SK-N-DZ (cell line): ENCODE measurements at places on chromosomes 16 and 17.
A peak's percentile ranks its signal among the peaks of the same experiment; 100 is the strongest.

- peak; percentile 83 for DNase-seq
Observed at GRCh38 chr17:32253117-32253611, 12.5 kb upstream of the RHBDL3 start.

- no peak for DNase-seq
Observed at GRCh38 chr17:13038931-13039665, 21.3 kb upstream of the ELAC2 start.

DNA sequence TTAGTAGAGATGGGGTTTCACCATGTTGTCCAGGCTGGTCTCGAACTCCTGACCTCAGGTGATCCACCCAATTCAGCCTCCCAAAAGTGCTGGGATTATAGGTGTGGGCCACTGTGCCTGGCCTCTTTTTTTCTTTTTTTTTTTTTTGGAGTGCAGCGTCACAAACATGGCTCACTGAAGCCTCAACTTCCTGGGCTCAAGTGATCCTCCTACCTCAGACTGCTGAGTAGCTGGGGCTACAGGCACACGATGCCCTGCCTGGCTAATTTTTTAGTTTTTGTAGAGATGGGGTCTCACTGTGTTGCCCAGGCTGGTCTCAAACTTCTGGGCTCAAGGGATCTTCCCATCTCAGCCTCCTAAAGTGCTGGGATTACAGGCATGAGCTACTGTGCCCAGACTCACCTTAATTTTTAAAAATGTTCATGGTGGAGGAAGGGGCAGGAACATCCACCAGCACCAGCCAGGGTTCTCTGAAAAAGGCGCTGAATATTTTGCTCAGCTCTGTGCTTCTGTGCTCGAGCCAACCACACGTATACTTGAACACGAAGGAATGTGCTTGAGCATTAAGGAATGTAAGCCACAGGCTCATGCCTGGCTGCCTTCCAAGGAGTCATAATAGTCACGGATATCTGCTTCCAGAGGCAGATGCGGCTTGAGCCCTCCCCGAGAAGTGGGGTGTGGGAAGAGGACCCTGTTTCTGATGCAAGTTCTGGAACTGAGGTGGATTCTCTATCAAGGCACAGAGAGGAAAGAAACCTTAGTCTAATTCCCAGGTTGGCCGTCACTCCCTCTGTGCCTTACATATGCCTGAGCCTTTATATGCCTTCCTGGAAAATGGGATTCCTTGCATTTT is 65.5 kb upstream of the CREBBP start:
- no peak for DNase-seq

- DNase-seq: no peak
Observed at GRCh38 chr16:47660540-47660939, 199.4 kb downstream of the PHKB start.

DNA sequence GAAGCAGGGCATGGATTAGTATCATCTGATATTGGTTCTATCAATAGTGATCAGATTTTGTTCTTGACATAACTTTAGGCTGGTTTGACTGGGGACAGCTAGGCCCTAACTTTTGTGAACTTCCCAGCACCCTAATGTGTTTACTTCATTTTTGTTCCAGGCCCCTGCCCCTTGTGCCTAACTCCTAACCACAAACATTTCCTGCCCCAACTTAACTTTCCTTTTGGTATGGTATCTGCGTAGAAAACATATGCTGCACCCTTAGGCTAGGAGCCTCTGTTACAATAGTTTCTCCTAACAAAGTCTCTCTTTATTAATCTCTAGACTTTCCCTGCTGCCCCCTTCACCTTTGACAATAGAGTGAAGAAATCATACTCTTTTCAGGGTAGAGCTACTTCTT is 2.5 kb downstream of the ADPRM start:
- DNase-seq: no peak

DNA sequence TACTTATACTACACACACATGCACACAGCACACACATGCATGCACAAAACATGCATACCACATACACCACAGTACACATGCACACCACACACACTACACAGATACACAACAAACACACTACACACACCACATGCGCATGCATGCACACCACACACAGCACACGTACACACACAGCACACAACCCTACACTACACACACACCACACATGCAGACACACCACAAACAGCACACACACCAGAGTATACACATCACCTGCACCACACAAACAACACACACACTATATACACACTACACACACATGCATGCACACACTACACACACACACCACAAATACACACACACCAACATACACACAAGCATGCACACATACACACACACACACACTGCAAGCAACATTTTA is 166.8 kb downstream of the AHSP start:
- no peak for DNase-seq

- DNase-seq: no peak
Observed at GRCh38 chr16:88651276-88651988, 579 bp upstream of the CYBA start.

- no peak for DNase-seq
Observed at GRCh38 chr17:6455321-6455705, 11.1 kb downstream of the PIMREG start.

- no peak for DNase-seq
Observed at GRCh38 chr17:45384789-45385262, 47.8 kb downstream of the ARHGAP27 start.

- no peak for DNase-seq
Observed at GRCh38 chr16:74226338-74226954, 70.2 kb upstream of the PSMD7 start.

DNA sequence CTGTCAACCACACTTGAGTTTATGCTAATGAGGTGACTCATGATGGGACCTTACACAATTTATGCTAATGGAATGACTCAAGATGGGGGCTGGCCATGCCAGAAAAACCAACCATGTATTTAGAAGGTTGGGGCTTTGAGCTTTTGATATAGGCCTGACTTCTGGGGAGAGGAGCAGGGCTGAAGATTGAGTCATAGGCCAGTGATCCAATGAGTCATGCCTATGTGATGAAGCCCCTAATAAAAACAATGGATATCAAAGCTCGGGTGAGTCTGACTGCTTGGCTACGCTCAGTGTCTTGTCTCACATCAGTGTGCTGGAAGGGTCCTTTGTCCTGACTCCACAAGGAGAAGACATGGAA is 7.3 kb downstream of the MFSD6L start:
- DNase-seq: no peak

DNA sequence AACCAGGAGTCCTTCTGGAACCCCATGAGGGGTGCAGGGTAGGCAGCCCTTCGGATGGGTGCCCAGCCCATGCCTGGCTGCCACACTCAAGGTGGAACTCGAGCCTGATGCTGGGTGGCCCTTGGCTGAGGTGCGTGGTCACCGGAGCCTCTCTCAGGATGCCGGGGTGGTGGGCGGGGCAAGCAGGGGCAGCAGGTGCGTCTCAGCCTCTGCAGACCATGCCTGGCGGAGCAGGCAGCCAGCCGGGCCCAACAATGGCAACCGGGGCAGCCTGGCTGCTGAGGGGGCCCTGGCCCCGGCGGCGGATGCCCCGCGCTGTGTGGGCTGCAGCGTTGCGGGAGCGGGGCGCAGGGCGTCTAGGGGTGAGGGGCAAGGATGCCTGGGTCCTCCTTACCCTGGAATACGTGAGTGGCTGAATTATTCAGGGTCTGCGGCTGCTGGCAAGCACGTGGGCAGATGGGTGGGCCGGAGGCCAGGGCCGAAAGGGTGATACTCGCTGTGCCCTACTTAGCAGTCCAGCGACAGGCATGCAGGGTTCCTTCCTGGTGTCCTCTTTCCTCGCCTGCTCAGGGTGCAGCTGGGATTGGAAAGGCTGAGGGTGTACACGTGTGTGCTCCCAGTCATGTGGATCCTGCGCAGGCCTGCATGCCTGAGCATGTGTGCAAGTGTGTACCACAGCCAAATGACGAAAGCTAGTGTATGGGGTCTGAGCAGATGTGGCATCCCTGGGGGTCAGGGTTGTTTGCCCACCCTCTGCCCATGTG is 14.6 kb downstream of the MYO15A start:
- no peak for DNase-seq

DNA sequence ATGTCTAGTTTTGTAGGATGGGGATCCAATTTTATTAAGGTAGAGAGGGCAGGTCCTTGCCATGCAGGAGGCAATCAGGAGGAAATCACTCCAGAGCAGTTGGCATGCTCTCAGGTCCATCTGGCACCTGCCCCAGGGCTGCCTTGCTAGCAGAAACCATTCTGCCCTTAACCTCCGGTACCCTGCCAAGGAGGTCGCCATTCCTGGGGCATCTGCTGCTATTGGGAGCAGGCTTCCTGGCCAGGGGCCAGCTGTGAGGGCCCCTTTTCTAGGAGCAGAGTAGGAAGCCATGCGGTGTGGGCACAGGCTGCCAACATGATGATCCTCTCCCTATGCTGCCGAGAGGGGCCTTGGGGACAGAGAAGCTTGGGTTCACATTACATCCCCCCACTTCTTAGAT is 47.6 kb upstream of the MGAT5B start:
- DNase-seq: no peak

DNA sequence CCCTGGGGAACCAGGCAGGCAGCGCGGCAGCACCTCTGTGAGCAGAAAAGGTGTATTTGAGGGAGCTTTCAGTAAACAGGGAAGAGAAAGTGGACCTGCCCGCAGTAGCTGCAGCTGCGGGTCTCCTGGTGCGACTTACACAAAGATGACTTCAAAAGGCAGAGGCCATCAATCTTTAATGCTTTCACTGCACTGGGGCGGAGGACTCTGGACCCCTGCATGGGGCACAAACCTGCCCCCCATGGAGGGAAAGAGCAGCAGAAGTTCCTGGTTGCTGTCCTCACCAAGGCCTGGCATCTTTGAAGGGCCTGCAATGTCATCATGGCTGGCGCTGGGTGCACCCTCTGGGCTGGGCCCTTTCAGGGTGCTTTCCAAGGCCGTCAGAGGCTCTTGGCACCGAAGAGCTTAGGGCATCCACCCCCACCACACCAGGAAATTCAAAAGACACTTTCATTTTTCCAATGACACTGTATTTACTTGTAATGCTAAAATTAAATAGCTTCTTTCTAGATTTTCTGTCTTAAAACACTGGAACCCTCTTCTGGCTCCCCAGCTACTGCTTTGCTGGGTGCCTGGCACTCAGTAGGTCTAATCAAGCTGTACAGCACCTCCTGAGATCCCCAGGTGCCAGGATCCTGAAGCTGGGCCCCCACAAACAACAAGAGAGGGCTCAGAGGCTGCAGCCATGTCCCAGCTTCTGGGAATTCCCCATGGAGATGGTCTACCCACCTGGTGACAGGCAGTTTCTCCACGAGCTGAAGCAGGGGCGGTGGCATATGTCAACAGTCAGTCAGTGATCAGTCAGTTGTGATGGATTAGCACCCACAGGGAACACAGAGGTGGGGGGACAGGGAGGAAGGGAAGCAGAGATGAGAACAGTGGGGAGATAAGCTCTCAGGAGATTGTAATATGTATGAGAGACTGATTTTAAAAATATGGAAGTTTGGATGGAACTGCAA is 2.1 kb upstream of the CACNG1 start:
- no peak for DNase-seq

- no peak for DNase-seq
Observed at GRCh38 chr17:27937025-27937546, 43.9 kb upstream of the LYRM9 start.

- DNase-seq: no peak
Observed at GRCh38 chr17:7777017-7777416, 57.0 kb upstream of the KDM6B start.

DNA sequence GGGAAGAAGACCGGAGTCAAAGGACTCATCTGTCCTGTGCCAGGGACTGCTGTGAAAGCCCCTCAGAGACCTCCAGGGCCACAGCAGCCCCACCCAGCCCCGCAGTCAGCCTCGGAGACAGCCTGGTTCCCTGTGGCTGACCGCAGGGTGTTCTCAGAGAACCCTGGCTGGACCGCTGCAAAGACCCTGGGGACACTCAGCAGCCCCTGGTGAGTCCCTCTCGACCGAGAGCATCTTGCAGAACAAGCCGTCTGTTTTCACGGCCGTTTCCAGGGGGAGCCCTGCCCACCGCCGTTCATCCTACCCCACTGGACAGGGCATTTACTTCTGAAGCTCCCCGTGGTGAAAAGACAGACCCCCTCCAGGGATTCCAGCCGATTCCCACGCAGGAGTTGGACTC is 10.3 kb downstream of the UBALD1 start:
- no peak for DNase-seq

DNA sequence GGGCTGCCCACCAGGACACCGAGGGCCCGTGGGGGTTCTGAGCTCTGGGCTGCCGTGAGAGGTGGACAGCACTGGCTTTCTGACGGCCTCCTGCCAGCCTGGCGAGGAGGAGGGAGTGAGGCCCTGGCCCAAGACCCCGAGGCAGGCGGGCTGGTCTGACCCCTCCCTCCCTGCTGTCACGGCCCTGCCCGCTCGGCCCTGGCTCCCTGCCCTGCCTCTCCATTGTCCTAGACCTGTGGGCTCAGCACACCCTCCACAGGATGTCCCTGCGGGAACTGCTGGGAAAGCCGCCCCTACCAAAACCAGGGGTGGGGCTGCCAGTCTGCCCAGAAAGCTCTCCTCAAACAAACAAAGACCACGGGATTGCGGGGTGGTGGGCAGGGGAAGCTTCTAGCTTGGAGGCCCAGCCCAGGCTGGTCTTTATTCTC is 20.7 kb downstream of the SPNS2 start:
- DNase-seq: no peak

DNA sequence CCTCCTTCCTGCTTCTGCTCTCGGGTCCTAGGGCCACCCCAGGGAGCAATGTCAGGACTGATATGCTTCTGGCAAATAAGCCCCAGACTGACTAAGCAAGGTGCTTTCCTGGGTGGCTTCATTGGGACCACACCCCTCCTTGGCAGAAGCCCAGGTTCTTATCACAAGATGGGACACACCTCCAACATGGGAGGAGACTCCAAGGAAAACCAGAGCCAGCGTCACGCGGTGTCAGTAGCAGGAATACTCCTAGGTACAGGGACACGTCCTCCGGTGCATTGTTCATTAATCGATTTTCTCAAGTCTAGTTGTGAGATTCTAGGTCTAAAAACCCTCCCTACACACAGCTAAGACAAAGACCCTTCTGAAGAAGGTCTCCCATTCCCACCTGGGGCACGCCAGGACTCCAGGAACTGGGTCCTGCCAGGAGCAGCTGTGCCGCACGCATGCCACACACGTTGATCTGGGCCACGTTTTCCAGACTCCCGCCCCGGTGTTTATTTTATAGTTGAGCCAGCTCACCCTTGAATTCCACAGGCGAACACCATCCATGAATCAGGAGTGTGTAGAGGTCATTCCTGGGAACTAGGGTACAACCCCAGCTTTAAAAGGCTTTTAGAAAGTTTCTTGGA is 30.8 kb downstream of the FA2H start:
- DNase-seq: peak; percentile 38

DNA sequence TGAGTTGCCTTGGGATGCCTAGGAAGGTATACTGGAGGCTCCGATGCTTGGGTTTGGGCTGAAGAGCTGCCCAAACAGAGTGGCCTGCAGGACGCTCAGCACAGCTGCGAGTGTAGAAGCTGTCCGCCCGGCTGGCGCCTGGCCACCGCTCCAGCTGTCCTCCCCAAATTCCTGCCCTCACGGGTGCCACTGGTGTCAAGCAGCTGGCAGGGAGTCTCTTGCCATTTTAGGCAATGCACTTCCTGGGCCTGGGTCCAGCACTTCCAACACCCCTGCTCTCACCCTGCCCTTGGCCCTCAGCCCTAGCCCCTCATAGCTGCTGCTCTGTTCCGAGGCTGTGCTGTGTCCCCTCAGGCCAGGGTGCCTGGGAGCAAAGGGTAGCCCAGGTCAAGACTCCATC is 5.2 kb upstream of the PKMYT1 start:
- DNase-seq: no peak
